Skin of body (tissue), 3 donors: ENCODE measurements at places on chromosomes 7 and 10.

DNA sequence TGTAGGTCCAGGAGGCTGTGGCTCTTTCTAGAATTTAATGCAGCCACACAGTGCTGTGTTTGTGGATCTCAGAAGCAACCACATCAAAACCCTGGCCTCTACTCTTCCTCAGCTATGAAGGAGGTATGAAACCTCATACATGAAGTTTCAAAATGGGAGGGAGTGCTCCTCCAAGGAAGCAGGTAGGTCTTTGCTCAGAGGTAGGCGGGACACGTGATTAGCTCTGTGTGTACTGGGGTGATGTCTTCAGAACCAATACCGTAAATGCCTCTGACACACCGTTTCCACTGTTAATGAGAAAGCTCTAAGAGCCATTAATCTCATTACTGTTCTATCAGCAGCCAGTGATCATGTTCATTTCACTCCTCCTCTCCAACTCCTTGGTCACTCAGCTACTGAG lies 126.1 kb downstream of the PLXNA4 start:
- DNase-seq = no peak

DNA sequence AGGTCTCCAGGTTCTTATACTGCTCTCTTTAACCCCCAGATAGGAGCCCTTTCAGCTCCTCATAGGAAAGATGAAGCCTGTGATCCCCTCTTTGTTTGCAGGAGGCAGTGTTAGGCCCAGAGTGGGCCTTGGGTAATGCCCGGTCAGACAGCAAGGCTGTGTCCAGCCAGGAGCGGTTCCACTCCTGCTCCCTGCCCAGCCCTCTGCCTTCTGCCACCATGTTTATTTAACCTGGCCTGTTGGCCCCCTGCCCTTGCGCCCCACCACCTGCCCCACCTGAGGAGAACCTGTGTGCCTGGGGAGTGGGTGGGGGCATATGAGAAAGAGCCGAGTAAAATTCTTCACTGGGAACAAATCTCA lies 24.3 kb downstream of the CDH23 start:
- no peak for DNase-seq

GRCh38 chr7:94410413-94411187 lies 15.9 kb downstream of the COL1A2 start:
- peak; percentile 74 for DNase-seq

- peak; percentile 8 for DNase-seq
Measured at GRCh38 chr10:124827474-124827873, 25.9 kb downstream of the ABRAXAS2 start.

DNA sequence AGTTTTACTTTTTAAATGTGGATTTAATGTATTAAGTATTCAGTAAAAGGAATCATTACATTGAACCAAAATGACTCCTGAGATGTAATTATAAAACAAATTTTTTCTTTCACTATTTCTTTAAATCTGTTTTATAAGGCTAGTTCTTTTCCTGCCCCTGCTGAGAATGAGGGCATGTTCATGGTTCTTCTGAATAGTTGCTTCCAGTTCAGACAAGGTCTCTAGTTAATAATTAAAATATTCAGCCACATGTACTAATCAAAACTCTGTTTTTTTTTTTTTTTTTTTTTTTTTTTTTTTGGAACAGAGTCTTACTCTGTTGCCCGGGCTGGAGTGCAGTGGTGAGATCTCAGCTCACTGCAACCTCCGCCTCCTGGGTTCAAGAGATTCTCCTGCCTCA lies 321.2 kb downstream of the DNAJB9 start:
- no peak for DNase-seq

DNA sequence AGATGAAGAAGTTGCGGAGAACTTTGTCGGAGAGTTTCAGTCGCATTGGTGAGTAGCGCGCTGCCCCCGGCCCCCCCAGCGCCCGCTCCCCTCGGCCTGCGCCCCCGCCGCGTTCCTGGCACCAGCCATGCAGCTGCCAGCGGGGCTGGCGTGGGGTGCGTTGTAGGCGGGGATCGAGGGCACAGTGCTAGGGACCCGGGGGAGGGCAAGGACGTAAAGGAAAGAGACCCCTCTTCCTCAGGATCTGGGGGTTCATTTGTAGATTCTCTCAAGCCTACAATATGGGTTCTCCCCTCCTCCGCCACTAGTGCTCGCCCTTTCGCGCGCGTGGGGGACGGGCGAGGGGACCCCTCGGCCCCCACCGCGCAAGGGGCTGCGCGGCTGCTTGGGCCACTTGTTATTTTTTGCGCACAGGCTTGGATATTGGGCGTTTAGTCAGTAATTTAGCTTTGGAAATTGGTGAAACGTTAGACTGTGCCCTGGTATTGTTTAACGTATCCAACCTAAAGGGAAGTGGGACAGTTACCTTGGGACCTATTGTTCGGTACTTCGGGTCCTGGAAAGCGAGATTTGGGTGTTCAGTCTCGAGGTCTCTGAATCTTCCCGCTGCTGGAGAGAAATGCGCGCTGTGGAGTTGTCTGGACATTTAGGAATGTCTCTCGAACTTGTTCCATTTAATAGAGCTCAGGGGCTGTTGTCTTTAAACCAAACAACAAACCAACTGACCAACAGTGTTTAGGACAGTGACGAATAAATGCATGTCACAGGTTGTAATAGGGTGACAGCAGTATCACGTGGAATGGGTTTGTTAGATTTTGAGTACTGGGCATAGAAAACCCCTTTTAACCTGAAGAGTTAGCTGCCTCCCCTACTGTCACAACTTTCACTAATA lies 796 bp downstream of the CDK14 start:
- peak; percentile 50 for DNase-seq

DNA sequence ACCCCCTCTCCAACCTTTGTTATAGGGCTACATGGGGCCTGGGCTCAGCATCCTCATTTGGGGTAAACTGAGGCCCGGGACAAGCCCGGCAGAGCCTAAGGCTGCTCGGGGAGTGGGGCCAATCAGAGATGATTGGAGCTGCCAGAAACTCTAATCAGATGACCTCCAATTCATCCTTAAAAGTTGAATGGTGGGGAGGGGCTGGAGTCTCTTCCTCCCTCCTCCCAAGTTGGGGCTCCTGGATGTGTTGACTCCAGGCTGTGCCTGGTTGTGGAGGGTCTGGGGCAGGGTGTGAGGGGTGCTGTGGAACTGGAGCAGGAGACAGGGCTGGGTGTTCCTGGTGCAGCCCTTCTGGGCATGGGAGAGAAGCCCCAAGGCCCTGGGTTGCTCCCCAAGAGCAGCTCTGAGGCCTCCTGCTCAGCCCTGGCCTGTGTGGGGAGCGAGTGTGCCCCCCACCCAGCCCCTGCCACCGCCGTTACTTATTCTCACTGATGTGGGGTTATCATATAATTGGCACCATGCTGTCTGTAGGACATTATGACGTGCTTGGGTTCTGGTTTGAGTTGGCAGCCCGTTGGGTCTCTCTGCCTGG lies 2.2 kb downstream of the BHLHA15 start:
- no peak for DNase-seq

- DNase-seq = no peak
Measured at GRCh38 chr7:88523645-88524044, 217.0 kb upstream of the STEAP4 start.

DNA sequence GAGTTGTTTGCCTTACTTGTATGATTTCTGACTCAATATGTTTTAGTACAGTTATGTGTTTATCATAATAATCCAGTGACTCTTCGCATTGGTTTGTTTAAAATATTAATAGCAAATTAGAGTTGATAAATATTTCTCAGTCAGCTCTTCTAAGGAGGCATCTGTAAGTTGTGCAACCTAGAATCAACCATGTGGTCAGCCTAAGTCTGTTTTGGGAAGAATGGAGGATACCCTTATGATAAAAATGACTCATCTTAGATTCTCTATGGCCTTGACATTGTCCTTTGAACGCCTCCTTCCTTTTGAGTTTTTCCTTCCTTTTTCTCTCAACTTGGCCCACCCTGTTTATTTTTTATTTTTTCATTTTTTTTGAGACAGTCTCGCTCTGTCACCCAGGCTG lies 18.8 kb downstream of the DNAJC9 start:
- DNase-seq = no peak

GRCh38 chr7:83365746-83366145 lies 203.1 kb upstream of the PCLO start:
- DNase-seq = no peak

GRCh38 chr10:73552819-73553715 lies 38.1 kb downstream of the USP54 start:
- peak; percentile 15 for DNase-seq

- no peak for DNase-seq
Measured at GRCh38 chr7:39525926-39526325, 40.3 kb upstream of the YAE1 start.

- DNase-seq = no peak
Measured at GRCh38 chr7:30920584-30921539, 9.2 kb downstream of the AQP1 start.

GRCh38 chr7:21330462-21331178 lies 97.3 kb upstream of the SP4 start:
- no peak for DNase-seq

GRCh38 chr10:75826846-75827245 lies 395.4 kb downstream of the LRMDA start:
- DNase-seq = peak; percentile 71

DNA sequence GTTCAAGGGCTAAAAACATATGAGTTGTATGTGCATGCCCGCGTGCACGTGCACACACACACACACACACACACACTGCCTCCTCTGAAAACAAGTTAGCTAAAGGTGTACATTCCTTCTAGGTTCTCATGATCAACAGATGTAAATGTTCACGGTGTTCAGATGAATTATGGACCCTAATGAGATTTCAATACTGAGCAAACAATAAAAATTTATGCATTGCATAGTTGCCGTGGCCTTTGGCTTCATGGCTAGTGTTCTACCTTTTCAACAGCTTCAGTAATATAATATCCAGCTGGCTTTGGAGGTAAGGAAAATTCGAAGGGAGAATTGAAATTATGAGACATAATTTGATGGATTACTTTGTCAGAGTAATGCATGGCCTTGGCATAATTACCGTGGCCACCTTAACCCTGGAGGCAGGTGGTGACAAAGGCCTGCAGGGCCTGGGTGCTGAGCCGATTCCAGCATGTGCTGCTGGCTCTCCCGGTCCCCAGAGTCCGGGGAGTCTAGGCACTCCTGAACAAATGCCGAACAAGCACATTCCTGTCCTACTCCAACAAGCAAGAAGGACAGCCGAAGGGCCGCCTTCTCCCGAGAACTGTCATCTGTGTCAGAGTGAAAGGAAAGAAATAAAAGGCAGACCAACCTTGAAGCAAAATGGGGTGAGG lies 166.6 kb upstream of the TCF7L2 start:
- no peak for DNase-seq

GRCh38 chr10:95295031-95295755 lies 4.4 kb upstream of the PDLIM1 start:
- no peak for DNase-seq

GRCh38 chr7:8436965-8437364 lies 3.6 kb downstream of the NXPH1 start:
- no peak for DNase-seq

DNA sequence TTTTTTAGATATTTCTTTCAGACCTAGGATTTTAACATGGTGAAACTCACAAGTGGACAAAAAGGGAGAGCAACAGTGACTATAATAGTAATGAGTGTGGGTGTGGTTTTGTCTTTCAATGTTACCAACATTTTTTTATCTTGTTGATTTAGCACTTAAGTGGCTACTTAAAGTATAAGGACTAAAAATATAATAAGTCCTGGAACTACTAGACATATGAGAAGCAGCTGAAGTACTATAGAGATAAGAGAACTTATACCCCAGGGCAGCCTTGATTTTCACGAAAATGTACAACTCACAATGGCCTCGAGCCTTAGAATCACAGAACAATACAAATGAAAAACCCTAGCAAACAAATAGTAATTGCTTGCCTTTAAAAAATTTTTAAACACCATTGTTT lies 1151.8 kb downstream of the TYW1 start:
- DNase-seq = no peak

- DNase-seq = no peak
Measured at GRCh38 chr7:83794829-83795228, 145.9 kb upstream of the SEMA3E start.

DNA sequence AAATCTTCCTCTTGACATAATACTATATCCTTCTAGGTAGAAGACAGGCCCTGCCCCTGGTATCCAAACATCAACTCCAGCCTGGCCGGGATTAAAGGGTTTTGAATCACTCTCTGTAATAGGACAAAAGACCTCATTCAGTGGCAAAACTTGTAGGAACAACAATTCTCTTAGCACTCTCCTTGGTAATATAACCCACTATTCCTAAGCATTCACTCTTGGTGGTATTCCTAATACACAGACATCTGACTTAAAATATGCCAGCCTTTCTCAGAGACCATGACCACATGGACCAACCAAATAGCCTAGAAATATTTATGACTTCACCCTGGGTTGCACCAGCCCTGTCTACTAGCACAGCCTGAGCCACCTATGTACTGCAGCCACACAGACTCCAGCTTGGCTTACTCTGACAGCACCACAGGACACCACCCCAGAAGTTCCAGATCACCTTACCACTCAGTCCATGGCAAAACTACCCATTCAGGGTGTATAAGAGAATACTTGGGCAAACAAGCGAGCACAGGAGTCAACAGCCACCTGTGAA lies 244.9 kb upstream of the NEBL start:
- no peak for DNase-seq

GRCh38 chr10:36559412-36560400 lies 565.7 kb upstream of the ANKRD30A start:
- DNase-seq = no peak

- no peak for DNase-seq
Measured at GRCh38 chr10:67921065-67921464, 36.6 kb downstream of the SIRT1 start.

DNA sequence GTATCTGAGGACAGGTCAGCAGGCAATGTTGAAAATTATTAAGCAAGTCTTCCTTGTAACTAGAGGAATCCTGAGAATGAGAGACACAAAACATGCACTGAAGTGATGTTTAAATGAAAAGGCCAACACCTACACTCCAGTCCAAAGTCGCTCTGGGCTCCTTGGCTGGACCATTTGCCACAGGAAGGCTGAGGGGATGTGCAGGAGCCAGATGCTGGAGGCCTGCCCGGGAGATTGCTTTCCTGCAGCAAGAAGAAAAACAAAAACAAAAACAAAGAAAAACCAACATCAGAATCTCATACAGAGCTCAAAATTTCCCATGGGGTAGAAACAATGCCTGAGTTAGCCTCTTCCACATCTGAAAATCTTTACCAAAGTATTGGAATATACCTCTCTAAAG lies 157.0 kb downstream of the DGKI start:
- DNase-seq = no peak

GRCh38 chr10:21456160-21456559 lies 69.3 kb downstream of the SKIDA1 start:
- no peak for DNase-seq

GRCh38 chr7:23254051-23254681 lies 7.6 kb downstream of the GPNMB start:
- DNase-seq = no peak

- no peak for DNase-seq
Measured at GRCh38 chr7:135918134-135918533, 59.0 kb downstream of the MTPN start.
